ENCODE measurements at places on chromosomes 7 and 10.

DNA sequence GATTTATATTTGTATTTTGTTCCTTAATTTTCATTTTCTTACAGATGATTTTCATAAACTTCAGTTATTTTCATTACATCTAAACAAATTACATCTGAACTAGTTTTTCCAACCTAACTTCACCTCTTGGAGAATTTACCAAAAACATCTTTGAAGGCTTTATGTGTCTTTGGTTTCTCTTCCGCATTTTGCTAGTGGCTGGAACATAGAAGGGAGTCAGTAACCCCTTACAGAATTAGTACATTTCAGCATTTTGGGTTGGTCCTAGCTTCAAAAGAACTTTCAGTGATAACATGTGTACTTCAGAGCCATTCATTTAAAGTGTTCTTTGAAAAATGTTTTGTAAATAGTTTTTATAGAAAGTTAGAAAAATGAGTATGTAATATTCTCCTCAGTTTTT, 169.8 kb upstream of the MTPN start:
- DNase-seq, result no peak

- no peak for DNase-seq
These were observed 593.6 kb downstream of the DNAJB6 start for GRCh38 chr7:157930441-157930840.

- DNase-seq, result no peak
These were observed 21.3 kb downstream of the FAM107B start for GRCh38 chr10:14753441-14753840.

GRCh38 chr10:30671026-30671616, 41.6 kb upstream of the LYZL2 start:
- DNase-seq, result peak; percentile 83

DNA sequence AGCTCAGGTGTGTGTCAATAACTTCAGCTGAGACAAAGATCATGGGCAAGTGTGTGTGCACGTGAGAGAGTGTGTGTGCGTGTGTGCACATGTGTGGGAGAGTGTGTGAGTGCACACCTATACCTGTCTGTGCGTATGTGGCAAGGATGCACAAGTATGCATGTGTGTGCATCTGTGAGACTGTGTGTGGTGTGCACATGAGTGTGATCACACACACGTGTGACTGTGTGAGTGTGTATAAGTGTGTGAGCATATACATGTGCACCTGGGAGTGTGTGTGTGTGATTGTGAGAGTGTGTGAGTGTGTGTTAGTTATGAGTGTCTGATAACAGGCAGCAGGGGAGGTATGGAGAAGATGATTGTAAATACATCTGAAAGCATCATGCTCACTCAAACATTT, 657.3 kb upstream of the PFKP start:
- no peak for DNase-seq

GRCh38 chr10:110279407-110279986, 25.2 kb downstream of the SMNDC1 start:
- peak; percentile 67 for DNase-seq

- no peak for DNase-seq
These were observed 27.4 kb upstream of the PSAP start for GRCh38 chr10:71878327-71879034.

DNA sequence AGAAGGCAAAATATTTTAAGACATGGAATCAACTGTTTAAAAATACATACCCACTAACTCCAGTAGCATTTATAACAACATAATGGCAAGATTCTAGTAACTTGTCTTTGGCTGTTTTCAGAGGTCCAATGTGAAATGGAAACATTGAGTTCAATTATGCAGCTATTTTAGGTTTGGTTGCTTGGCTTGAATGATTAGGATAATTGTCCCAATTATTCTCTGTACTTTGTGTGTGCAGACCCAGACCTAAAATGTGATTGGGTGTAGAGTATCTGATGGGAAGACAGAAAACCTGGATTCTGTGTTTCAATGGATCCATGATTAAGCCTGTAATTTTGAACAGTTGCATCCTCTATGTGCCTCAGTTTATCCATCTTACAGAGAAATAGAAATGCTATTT, 392.7 kb upstream of the NFE2L3 start:
- DNase-seq, result no peak

DNA sequence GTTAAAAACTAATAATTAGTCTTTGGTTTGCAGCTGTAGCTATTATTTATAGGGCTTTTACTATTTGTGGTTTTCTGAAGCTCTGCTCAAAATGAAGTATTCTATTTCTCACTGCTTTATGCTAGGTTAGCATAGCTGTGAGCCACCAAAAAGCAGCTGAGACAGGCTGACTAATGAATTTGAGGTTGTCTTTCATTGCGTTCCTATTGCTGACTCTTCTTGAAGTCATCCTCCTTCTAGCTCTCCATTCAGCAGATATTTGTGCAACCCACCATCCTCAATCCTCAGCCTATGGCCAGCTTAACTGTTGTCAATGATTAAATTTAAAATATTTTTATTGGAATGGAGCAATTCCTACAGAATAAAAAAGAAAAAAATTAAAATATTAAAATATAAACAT, 2.1 kb upstream of the RALA start:
- peak; percentile 94 for DNase-seq

- peak; percentile 8 for DNase-seq
These were observed 30.1 kb downstream of the C10orf90 start for GRCh38 chr10:126640401-126640800.

- DNase-seq, result peak; percentile 81
These were observed 18.1 kb downstream of the YWHAG start for GRCh38 chr7:76340617-76341131.

DNA sequence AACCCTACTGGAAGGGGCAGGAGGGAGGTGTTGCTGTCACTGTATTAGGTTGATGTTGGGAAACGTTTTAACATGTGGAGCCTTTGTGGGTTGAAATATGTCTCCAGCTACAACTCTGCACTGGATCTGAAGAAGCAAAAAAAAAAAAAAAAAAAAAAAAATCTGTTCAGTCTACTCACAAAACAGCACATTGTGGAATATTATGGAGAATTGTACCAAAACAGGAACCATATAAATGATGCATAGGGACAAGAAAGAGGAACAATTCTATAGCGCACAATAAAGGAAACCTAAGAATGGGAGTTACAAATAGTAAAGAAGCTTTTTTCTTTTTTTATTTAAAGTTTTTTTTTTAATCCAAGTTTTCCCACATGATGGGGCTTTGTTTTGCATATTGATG, 63.8 kb downstream of the CCSER2 start:
- no peak for DNase-seq

GRCh38 chr10:101091546-101092290, 29.9 kb downstream of the KAZALD1 start:
- DNase-seq, result peak; percentile 9

DNA sequence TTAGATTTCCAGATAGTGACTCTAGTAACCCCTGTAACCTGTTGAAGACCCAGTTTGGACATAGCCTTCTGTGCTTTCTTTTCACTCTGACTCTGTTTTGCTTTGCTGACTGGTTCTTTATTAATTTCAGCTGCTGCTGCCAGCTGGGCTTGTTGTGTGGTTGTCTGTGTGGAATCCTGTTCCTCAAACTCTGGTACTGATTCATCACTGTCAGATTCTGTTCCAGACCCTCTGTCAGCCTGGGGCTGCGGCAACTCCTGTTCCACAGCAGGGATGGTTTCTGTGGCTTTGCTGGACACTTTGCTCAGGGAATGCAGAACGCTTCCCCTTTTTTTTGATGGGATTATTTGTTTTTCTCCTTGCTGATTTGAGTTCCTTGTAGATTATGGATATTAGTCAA, 104.9 kb downstream of the SEC23IP start:
- peak; percentile 2 for DNase-seq

DNA sequence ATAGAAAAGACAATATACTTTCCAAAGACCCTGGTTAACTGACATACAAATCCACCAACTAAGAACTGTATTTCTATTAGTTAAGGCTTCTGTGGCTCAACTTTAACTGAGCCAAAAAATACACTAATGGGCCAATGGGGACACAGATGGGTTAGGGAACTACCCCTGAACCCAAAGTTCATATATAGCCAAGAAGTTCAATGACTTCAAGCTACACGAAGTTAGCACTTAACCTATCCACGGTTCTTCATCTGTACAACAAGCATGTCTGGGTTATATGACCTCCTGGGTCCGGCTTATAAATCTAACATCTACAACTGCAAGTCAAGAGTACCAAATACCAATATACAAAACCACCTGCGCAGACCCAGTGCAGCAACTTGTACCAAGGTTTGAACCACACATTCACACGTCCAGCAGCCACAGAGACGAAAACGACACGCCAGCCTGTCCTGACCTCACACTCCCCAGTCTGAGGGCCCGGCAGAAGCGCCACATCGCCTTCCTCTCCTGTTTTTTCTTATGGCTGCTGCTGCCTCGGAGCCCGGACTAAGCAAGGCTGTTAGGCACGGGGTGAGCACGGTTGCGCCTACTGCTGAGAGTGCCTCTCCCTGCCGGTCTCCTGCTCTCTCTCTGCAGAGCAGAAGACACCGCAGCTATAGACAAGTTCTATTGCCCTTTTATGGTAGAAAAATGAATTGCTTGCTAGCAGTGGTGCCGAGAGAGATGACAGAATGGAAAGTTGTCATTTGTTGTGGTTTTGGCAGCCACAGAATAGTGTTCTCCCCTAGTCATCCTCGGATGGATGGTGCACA, 86.3 kb downstream of the RNF216 start:
- DNase-seq, result peak; percentile 99

Data from fibroblast of skin of scalp (primary cell).